Karpas-422 (cell line): ENCODE measurements at places on chromosomes 4 and X. TPM values are rescaled to one million over a fixed set of nuclear protein-coding genes. Genes with fewer than 3 reads are reported as not detected.

DTHD1 gene
- total RNA-seq = not detected in 2 replicates

PRRG3 gene
- not detected in 2 replicates for total RNA-seq

DCAF16 gene
- 54.0 and 69.4 TPM in 2 replicates for total RNA-seq

CLGN gene
- total RNA-seq = 0.07 TPM in 1 of 2 replicates, not detected in the other

CFAP47 gene
- total RNA-seq = 0.22 TPM in 1 of 2 replicates, not detected in the other

CXCL13 gene
- total RNA-seq = not detected in 2 replicates

FAM184B gene
- not detected in 2 replicates for total RNA-seq

CENPI gene
- 5.9 and 13.5 TPM in 2 replicates for total RNA-seq

ZFP92 gene
- total RNA-seq = not detected in 2 replicates

PCDH10 gene
- not detected in 2 replicates for total RNA-seq

NAA11 gene
- total RNA-seq = not detected in 2 replicates

ADGRG4 gene
- not detected in 2 replicates for total RNA-seq

MSANTD1 gene
- total RNA-seq = 0.52 and 1.0 TPM in 2 replicates

IL21 gene
- not detected in 2 replicates for total RNA-seq

FAM53A gene
- total RNA-seq = 1.5 and 3.6 TPM in 2 replicates

CRLF2 gene
- total RNA-seq = not detected in 2 replicates

TLR10 gene
- total RNA-seq = 48.5 and 142 TPM in 2 replicates

SORBS2 gene
- total RNA-seq = not detected in 2 replicates

IL2 gene
- total RNA-seq = not detected in 2 replicates

KDR gene
- not detected in 2 replicates for total RNA-seq

PLXNB3 gene
- not detected in 2 replicates for total RNA-seq

GABRG1 gene
- total RNA-seq = not detected in 2 replicates

SLC7A11 gene
- total RNA-seq = 12.1 and 24.0 TPM in 2 replicates

SPOCK3 gene
- total RNA-seq = 0.65 TPM in 1 of 2 replicates, not detected in the other
